Ascending aorta (tissue), 2 donors: ENCODE measurements at places on chromosomes 6 and 20. TPM values are rescaled to one million over a fixed set of nuclear protein-coding genes. Genes with fewer than 3 reads are reported as not detected.
A peak's percentile ranks its signal among the peaks of the same experiment; 100 is the strongest.

DNA sequence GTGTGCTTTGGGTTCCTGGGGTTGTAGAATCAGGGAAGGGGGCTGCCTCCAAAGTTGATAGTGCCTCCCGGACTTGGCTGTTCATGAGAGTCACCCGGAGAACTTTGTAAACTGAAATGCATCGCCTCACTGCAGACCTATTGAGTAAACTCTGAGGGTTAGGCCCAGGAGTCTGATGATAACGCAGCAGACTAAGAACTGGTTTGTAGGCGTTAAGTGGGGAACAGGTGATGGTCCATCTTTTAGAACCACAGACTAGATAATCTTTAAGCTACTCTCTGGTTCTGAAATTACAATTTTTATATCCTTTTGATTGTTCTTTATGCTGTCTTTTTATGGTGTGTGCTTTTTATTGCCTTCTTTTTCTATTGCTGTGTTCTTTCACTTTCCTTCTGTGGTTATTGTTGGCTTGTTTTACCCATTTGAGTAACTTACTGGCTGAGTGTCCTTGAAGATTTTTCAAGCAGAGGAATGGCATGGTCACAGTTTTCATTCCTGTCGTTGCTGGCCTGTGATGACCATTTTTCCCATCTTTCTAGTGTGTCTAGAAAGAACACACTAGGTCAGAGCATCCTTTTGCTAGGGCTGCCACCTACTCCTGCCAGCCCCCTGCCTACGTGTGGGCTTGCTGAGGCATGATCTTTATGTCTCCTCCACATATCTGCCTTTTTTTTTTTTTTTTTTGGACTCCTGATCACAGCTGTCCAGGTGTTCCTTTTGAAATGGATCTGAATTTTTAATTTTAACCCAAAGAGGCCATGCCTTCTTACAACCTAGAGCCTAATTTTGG is 30.9 kb downstream of the LRRC1 start:
- no peaks in the 10 kb centered on the region for H3K36me3 ChIP-seq
- no peaks in the 10 kb centered on the region for H3K27me3 ChIP-seq
- H3K27ac ChIP-seq, result peak overlapping the region; percentile 54
- H3K4me1 ChIP-seq, result peaks cover 49% of the 10 kb centered on the region
- no peak for DNase-seq

- no peaks in the 10 kb centered on the region for H3K4me1 ChIP-seq
- no peak overlapping the region for H3K4me3 ChIP-seq
- H3K36me3 ChIP-seq, result no peaks in the 10 kb centered on the region
- no peak overlapping the region for H3K27ac ChIP-seq
Observed at GRCh38 chr6:165811512-165811911, 148.5 kb upstream of the PDE10A start.

HMGN3 gene
- 32.7 TPM for total RNA-seq

DNA sequence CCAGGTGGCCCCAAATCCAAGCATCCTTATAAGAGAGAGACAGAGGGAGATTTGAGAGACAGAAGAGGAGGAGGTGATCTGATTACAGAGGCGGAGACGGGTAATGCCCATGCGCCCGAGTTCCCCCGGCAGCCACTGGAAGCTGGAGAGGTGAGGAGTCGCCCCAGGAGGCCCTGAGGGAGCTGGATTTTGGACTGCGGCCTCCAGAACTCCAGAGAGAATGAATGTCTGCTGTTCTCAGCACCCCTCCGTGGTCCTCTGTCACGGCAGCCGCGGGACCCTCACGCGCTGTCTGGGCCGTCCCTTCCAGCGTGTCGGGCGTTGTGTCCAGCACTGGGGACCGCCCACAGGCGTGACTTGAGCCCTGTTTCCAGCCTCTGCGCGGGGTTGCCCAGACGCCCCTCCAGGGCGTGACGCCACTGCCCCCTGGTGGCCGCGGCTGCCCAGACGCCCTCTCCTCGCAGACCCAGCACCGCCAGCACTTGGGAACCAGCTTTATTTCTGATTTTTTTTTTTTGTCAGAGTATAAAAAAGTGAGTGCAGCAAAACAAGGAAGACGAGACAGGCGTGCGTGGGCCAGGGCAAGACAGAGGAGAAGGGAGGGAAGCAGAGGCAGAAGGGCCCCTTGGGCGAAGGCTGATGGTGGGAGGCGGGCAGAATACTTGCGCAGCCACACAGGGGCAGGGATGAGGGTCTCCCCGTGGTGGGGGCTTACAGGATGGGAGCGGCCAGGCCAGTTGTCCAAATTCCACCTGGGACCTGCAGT is 4.1 kb upstream of the ZNF512B start:
- no peak overlapping the region for H3K27ac ChIP-seq
- no peaks in the 10 kb centered on the region for H3K27me3 ChIP-seq
- DNase-seq, result no peak
- H3K36me3 ChIP-seq, result no peaks in the 10 kb centered on the region
- peak overlapping the region; percentile 48 for H3K4me3 ChIP-seq
- peaks cover 11% of the 10 kb centered on the region for H3K4me1 ChIP-seq

ISM1 gene
- 60.1 TPM for total RNA-seq

SLC17A2 gene
- not detected for total RNA-seq

CCDC170 gene
- total RNA-seq, result not detected

DNA sequence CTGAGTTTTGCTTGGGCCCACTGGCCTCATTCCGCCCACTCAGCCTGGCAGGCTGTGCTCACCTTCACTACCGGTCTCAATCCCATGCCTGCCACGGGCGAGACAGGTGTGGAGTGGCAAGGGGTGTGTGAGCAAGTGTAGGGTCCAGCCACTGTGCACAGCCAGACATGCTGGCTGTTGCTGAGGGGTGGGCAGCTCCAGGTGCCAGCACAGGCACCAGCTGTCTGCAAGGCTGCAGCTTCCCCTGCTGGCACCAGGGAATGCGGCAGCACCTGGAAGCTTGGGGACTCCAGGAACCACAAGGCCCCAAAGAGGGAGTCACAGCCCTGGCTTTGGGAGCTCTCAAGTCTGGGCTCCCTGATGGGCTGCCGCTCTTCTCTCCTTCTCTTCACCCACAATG is 372.7 kb downstream of the CBLN4 start:
- H3K4me3 ChIP-seq, result no peak overlapping the region
- no peak overlapping the region for H3K27ac ChIP-seq
- no peaks in the 10 kb centered on the region for H3K27me3 ChIP-seq
- no peak for DNase-seq
- no peaks in the 10 kb centered on the region for H3K4me1 ChIP-seq
- no peaks in the 10 kb centered on the region for H3K36me3 ChIP-seq

DNA sequence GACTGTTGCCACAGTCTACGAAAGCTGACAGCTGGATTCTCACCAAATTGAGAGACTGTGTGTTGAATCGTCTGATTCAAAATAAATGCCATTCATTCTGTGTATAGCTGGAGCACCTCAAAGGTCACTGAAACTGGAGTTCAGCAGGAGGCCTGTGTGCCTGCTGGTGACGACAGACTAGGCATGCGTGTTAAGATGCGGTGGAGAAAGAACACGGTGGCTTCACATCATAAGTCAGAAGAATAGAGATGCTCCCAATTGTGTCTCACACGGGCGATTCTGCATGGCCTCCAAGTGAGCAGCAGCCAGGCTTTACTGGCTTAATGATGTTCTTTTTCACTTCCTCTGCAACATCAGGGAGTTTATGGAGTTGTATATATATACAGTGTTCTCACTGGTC is 32.3 kb downstream of the SNHG17 start:
- H3K4me3 ChIP-seq, result no peak overlapping the region
- H3K27me3 ChIP-seq, result no peaks in the 10 kb centered on the region
- H3K27ac ChIP-seq, result no peak overlapping the region
- H3K4me1 ChIP-seq, result no peaks in the 10 kb centered on the region

GRCh38 chr6:132425176-132425575 is 23.9 kb upstream of the MOXD1 start:
- H3K27ac ChIP-seq, result no peak overlapping the region
- no peaks in the 10 kb centered on the region for H3K4me1 ChIP-seq
- H3K27me3 ChIP-seq, result no peaks in the 10 kb centered on the region
- no peak overlapping the region for H3K4me3 ChIP-seq

DNA sequence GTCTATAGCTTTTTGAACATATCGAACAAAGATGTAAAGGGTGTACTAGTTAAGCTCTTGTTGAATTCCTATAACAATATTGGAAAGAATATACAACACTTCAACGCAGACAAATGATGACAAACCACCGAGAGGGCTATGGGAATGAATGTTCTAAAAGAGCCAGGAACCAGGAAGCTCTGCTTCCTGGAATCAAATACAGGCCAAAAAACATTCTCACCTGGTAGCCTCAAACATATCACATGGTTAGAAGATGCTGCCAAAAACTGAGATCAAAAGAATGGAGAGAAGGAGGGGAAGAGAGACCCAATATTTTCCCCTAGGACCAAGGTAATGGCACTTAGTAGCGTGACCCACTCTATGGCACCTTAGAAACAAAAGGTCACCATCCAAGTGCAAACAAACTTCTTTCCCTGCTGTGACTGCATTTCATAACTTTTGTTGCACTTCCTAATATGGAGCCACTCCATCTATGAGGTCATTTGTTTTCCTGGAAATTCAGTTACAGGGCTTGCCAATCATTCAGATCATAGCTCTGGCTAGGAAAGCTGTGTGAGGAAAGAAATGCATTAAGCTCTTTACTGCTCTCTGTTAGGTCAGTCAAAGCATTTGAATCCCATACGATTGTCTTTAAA is 199.2 kb upstream of the NT5E start:
- no peak overlapping the region for H3K27ac ChIP-seq
- H3K27me3 ChIP-seq, result no peaks in the 10 kb centered on the region
- DNase-seq, result no peak
- H3K4me1 ChIP-seq, result no peaks in the 10 kb centered on the region
- no peaks in the 10 kb centered on the region for H3K36me3 ChIP-seq

DNA sequence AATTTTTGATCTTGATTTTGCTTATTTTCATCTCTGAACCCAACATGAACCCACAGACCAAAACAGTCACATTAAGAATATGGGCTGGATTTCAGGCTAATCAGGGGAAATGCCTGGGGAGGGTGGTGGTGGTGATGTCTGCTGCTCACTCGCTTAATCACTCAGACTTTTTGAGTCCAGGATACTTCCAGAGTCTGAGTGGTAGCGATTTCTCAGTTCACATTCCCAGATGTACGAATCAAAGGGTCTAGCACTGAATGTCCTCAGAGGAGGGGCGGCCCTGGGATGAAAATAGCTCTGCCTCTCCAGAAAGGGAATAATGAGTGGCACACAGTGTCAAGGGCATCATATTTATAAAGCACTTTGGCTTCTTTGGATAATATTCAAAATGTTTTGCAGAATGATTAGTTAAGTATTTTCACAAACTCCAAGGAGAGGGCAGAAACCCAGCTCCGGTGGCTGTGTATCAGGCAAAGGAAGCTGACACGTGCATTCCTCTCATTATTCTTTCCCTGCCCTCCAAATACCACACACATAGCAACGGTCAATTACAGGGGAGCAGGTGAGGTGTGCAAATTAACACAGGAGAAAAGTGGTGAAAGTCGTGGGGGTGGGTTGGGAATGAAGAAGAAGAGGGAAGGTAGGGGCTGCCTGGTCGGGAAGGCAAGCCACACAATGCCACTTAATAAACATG is 345.2 kb upstream of the RSPO3 start:
- DNase-seq, result no peak
- H3K36me3 ChIP-seq, result no peaks in the 10 kb centered on the region
- no peak overlapping the region for H3K27ac ChIP-seq
- no peaks in the 10 kb centered on the region for H3K4me1 ChIP-seq

- H3K4me1 ChIP-seq, result peaks cover 3% of the 10 kb centered on the region
- H3K27me3 ChIP-seq, result no peaks in the 10 kb centered on the region
- H3K4me3 ChIP-seq, result no peak overlapping the region
- H3K27ac ChIP-seq, result no peak overlapping the region
- DNase-seq, result no peak
Observed at GRCh38 chr6:100176951-100177710, 183.1 kb upstream of the MCHR2 start.

GRCh38 chr6:83556871-83557270 is 44.5 kb downstream of the PRSS35 start:
- H3K36me3 ChIP-seq, result no peaks in the 10 kb centered on the region
- H3K4me1 ChIP-seq, result no peaks in the 10 kb centered on the region
- H3K27me3 ChIP-seq, result no peaks in the 10 kb centered on the region
- no peak overlapping the region for H3K27ac ChIP-seq
- H3K4me3 ChIP-seq, result no peak overlapping the region

RIPPLY2 gene
- total RNA-seq, result not detected

HLA-DQA1 gene
- 2.0 TPM for total RNA-seq

- no peak overlapping the region for H3K4me3 ChIP-seq
- H3K27me3 ChIP-seq, result no peaks in the 10 kb centered on the region
- no peaks in the 10 kb centered on the region for H3K36me3 ChIP-seq
Observed at GRCh38 chr6:157505912-157506491, 125.0 kb downstream of the ZDHHC14 start.

GRCh38 chr6:73732845-73733675 is 37.1 kb downstream of the CD109 start:
- no peaks in the 10 kb centered on the region for H3K4me1 ChIP-seq
- DNase-seq, result peak; percentile 78
- no peak overlapping the region for H3K27ac ChIP-seq
- H3K36me3 ChIP-seq, result no peaks in the 10 kb centered on the region
- H3K27me3 ChIP-seq, result no peaks in the 10 kb centered on the region
- no peak overlapping the region for H3K4me3 ChIP-seq

PREX1 gene
- total RNA-seq, result 75.4 TPM

GRCh38 chr6:43247114-43247999 is 4.1 kb downstream of the TTBK1 start:
- peak; percentile 88 for DNase-seq
- H3K36me3 ChIP-seq, result no peaks in the 10 kb centered on the region
- H3K27ac ChIP-seq, result no peak overlapping the region
- peak overlapping the region; percentile 62 for H3K4me3 ChIP-seq
- peaks cover 3% of the 10 kb centered on the region for H3K4me1 ChIP-seq
- H3K27me3 ChIP-seq, result no peaks in the 10 kb centered on the region

DNA sequence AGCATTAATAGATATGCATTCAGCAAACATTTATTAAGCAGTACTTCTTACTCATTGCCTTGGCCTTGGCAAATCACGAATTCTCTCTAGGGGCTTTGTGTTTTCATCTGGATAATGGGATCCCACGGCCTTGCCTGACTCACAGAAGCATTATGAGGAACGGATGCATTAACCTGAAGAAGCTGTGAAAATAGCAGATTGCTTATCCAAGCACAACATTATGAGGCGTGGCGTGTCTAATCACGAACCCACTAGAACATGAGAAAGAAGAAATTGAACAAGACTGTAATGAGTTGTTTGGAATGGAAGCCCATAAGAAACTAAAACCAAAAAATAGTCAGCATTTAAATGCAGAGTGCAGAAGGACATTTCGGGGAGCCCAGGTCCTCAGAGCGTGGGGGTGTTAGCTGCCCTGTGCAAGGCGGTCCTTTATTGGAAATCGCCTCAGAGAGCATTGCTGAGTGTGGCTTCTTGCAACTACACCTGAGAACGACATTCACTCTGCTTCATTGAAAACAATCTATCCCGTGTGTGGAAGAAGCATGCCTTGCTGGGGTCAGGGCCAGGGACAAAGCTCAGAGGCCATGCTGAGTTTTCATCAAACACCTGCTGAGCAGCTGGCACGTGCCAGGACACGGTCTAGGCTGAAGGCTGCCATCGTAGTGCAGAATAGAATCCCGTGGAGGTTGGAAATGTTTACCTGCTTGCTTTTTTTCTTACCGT is 179.9 kb downstream of the ZDHHC14 start:
- H3K27me3 ChIP-seq, result no peaks in the 10 kb centered on the region
- no peak overlapping the region for H3K4me3 ChIP-seq
- H3K4me1 ChIP-seq, result no peaks in the 10 kb centered on the region
- DNase-seq, result no peak
- H3K36me3 ChIP-seq, result no peaks in the 10 kb centered on the region
